Thymus (tissue), 14 donors: ENCODE measurements at places on chromosomes 6 and 20.
A peak's percentile ranks its signal among the peaks of the same experiment; 100 is the strongest.

DNA sequence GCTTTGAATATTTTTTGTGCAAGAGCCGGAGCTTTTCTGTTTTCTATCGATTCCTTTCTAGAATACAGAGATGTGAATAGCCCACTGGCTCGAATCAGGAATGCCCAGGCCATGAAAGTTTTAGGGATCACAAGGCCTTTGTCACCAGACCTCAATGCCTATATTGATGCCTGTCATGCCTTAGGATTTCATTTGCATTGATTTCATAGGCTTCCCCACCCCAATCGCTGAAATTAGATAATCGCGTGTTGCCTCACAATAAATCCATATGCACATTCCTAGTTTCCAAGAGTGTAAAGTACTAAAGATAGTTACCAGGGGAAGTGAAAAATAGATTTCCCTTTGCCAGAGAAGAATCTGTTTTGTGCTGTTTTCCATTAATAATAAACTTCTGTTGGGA, 150.8 kb downstream of the SASH1 start:
- H3K27ac ChIP-seq, result no peak overlapping the region
- no peaks in the 10 kb centered on the region for H3K4me1 ChIP-seq
- no peak overlapping the region for H3K4me3 ChIP-seq
- no peak for DNase-seq
- H3K27me3 ChIP-seq, result no peaks in the 10 kb centered on the region
- H3K36me3 ChIP-seq, result no peaks in the 10 kb centered on the region

DNA sequence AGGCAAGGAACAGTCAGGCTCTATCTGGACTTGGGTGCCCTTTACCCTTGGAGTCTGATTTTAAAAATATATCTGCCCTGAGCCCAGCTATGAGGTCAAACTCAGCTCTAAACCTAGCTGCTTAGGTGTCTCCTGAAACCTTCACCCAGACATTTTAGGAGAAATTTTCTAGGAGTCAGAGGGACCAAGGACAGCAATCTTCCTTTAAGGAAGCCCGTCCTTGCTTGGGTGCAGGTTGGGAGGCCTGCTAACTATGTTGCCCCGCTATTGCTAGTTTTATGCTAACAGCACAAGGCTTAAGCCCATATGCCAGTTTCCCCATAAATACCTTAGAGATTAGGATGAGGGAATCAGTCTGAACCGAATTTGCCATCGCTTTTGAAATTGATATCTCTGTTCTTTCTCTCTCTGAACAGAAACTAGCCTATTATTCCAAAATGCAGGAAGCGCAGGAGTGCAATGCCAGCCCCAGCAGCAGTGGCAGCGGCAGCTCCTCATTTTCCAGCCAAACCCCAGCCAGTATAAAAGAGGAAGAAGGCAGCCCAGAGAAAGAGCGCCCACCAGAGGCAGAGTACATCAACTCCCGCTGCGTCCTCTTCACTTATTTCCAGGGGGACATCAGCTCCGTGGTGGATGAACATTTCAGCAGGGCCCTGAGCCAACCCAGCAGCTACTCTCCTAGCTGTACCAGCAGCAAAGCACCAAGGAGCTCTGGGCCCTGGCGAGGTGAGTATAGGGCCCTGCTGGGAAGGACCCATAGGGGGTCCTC, 2.6 kb downstream of the VGLL2 start:
- H3K4me3 ChIP-seq, result no peak overlapping the region
- H3K36me3 ChIP-seq, result no peaks in the 10 kb centered on the region
- no peak overlapping the region for H3K27ac ChIP-seq
- H3K4me1 ChIP-seq, result peaks cover 11% of the 10 kb centered on the region

DNA sequence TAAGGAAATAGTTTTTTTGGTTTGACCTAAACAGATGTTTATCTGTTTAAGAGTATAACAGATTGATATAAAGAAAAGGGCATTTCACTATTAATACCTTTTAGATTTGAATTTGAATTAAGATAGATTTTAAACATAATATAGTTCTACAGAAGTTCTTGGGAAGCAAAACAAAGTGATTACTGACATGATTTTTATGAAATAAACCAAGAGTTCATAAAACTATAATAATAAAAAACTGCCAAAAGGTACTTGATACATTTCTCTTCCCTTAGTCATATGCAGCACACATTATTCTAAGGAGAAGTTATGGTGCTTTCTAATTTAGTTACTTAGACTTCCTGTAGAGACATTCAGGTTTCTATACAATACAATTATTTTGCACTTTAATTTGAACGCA, 9.6 kb downstream of the STXBP5 start:
- no peak for DNase-seq
- H3K27me3 ChIP-seq, result no peaks in the 10 kb centered on the region
- no peak overlapping the region for H3K27ac ChIP-seq
- H3K36me3 ChIP-seq, result peaks cover 5% of the 10 kb centered on the region
- no peaks in the 10 kb centered on the region for H3K4me1 ChIP-seq
- H3K4me3 ChIP-seq, result no peak overlapping the region

GRCh38 chr6:91669154-91669870, 1082.4 kb upstream of the MAP3K7 start:
- H3K4me1 ChIP-seq, result no peaks in the 10 kb centered on the region
- no peaks in the 10 kb centered on the region for H3K36me3 ChIP-seq
- H3K27me3 ChIP-seq, result no peaks in the 10 kb centered on the region
- DNase-seq, result no peak

GRCh38 chr6:134636186-134636799, 313.6 kb downstream of the ALDH8A1 start:
- H3K4me3 ChIP-seq, result no peak overlapping the region
- H3K36me3 ChIP-seq, result no peaks in the 10 kb centered on the region

- no peaks in the 10 kb centered on the region for H3K36me3 ChIP-seq
- no peaks in the 10 kb centered on the region for H3K27me3 ChIP-seq
- no peaks in the 10 kb centered on the region for H3K4me1 ChIP-seq
- H3K27ac ChIP-seq, result no peak overlapping the region
These were observed 524.8 kb upstream of the ID4 start for GRCh38 chr6:19312241-19312978.

DNA sequence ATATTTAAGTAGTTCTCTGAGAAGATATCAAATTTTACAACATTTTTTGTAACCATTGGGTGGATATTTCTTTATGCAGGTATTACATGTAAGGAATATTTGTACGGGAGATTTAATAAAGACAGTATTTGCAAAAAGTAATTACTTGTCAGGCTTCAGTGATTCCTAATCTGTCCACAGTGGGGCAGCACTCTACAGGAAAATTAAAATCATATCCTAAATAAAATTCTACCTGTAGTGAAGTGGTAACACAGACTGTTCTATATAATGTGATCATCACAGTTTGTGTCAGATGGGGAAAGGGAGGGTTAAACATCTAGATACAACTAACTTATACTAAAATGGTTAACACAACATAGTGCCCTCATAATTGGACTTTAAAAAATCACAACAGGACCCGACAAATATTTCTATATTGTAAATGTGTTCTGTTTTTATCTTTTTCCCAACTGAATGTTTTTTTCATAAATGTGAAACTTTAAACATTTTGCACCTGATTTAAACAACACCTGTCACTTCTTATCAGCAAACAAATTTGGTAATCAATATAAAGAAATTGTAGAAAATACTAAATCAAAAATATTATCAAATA, 145.6 kb upstream of the MANEA start:
- H3K27me3 ChIP-seq, result no peaks in the 10 kb centered on the region
- H3K27ac ChIP-seq, result no peak overlapping the region
- DNase-seq, result peak; percentile 4
- no peaks in the 10 kb centered on the region for H3K36me3 ChIP-seq
- no peak overlapping the region for H3K4me3 ChIP-seq
- H3K4me1 ChIP-seq, result no peaks in the 10 kb centered on the region

GRCh38 chr20:1467082-1467354, 369 bp upstream of the NSFL1C start:
- H3K27me3 ChIP-seq, result peaks cover 19% of the 10 kb centered on the region
- DNase-seq, result no peak
- peak overlapping the region; percentile 38 for H3K27ac ChIP-seq
- H3K4me1 ChIP-seq, result peaks cover 25% of the 10 kb centered on the region
- no peak overlapping the region for H3K4me3 ChIP-seq

DNA sequence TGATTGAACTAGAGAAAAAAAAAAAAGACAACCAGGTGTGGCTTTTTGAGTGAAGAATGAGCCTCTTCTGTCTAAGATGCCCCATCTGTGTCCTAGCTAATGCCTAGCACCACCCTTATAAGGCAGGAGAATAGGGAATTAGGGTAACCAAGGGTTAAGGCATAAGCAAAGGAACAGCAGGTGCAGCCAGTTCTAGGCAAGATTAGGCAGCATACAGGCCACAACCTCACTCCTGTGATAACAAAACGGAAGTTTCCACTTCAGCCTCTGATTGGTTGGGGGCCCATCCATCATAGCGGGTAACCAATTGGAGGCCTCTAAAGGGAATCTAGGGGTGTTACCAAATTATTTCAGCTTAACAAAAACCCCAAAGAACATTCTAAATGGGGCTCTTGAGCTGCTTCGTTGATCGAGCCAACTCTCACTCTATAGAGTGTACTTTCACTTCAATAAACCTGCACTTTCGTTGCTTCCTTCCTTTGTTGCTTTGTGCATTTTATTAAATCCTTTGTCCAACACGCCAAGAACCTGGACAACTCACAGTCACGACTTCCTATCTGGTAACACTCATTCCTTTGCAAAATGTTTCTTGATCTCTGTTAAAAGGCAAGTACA, 61.9 kb upstream of the TAGAP start:
- no peaks in the 10 kb centered on the region for H3K36me3 ChIP-seq
- peaks cover 49% of the 10 kb centered on the region for H3K4me1 ChIP-seq
- peak; percentile 97 for DNase-seq

- peak overlapping the region; percentile 71 for H3K27ac ChIP-seq
- no peaks in the 10 kb centered on the region for H3K27me3 ChIP-seq
- no peaks in the 10 kb centered on the region for H3K36me3 ChIP-seq
- H3K4me3 ChIP-seq, result no peak overlapping the region
- no peak for DNase-seq
These were observed 260.6 kb downstream of the PRL start for GRCh38 chr6:22036275-22036674.

GRCh38 chr6:56572788-56573471, 69.8 kb downstream of the DST start:
- H3K4me1 ChIP-seq, result no peaks in the 10 kb centered on the region
- H3K27ac ChIP-seq, result no peak overlapping the region
- no peak overlapping the region for H3K4me3 ChIP-seq
- no peaks in the 10 kb centered on the region for H3K27me3 ChIP-seq

DNA sequence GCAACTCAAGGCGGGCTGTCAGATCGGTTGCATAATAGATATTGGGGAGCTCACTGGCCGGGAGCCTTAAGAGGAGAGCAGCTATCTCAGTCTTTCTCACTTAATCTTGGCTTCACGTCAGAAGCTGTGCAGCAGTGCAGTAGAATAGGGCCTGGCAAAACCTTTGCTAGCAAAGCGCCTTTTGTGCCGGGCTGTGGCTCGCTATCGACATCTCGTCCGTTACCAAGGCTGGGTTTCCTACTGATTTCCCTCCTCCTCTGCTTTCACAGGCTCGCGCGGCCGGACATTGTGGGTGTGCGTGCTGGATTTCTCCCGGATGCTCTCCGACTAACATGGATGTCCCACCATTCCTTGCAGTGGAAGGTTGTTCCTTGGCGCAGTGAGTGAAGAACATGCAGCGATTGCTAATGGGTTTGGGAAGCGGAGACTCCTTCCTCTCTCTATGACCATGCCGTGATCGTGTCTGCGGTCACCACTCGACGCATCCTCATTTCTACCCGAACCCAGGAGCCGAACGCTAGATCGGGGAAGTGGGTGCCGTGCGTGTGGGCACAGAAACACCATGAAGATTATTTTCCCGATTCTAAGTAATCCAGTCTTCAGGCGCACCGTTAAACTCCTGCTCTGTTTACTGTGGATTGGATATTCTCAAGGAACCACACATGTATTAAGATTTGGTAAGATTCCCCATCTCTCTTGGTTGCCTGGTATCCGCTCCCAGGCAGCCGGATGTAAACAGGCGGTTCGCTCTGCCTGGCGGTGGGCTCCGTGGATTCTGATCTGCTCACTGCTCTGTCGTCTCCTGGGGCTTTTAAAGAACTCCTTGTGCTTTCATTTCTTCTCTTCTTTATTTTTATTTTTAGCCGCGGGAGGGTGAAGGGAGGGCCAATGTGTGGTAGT, 5.5 kb downstream of the GRIK2 start:
- peaks cover 70% of the 10 kb centered on the region for H3K27me3 ChIP-seq
- no peaks in the 10 kb centered on the region for H3K36me3 ChIP-seq
- no peak for DNase-seq

DNA sequence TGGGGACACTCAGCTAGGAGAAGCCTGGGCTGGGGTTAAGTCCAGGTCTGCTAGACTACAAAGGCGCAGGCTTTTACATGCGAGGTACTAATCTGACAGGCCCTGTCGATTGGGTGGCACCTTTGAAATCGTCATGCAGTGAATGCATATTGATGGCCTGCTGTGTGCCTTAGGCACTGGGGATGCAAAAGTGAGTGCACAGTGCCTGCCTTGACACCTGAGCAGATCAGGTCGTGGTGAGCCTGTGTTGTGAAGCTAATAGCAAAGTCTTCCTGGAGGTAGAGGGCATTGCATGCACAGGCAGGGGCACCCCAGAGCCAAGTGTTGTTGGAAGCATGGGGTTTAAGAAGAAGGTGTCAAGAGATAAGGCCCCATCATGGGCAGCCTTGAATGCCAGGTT, 16.9 kb downstream of the LRRC1 start:
- no peaks in the 10 kb centered on the region for H3K27me3 ChIP-seq
- no peak for DNase-seq
- H3K4me3 ChIP-seq, result no peak overlapping the region

DNA sequence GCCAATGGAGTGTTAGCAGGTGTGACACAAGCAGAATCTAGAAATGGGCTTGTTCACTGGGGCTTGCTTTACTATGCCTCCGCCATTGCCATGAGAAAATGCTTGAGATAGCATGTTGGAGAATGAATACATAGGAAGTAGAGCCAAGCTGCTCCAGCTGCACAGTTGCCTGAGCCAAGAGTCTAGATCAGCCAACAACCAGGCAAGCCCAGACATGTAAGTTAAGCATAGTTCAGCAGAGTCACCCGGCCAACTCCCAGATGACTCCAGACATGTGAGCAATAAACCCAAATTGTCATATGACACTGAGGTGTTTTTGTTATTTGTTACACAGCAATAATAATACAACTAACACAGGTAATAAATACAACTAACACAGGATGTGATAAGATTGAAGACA, 167.9 kb downstream of the HAO1 start:
- H3K4me1 ChIP-seq, result no peaks in the 10 kb centered on the region
- no peak for DNase-seq
- no peaks in the 10 kb centered on the region for H3K27me3 ChIP-seq
- no peak overlapping the region for H3K27ac ChIP-seq
- no peak overlapping the region for H3K4me3 ChIP-seq

GRCh38 chr20:45303586-45304463, 2.8 kb upstream of the RBPJL start:
- H3K4me1 ChIP-seq, result no peaks in the 10 kb centered on the region
- H3K4me3 ChIP-seq, result no peak overlapping the region
- H3K27ac ChIP-seq, result no peak overlapping the region
- peaks cover 13% of the 10 kb centered on the region for H3K27me3 ChIP-seq

GRCh38 chr6:6390849-6391602, 70.6 kb upstream of the F13A1 start:
- DNase-seq, result no peak
- H3K4me3 ChIP-seq, result no peak overlapping the region
- no peak overlapping the region for H3K27ac ChIP-seq
